ENCODE measurements at places on chromosomes 13 and 19.
A peak's percentile ranks its signal among the peaks of the same experiment; 100 is the strongest.

- no peak for DNase-seq
These were observed 519.6 kb downstream of the KLF5 start for GRCh38 chr13:73578251-73578875.

DNA sequence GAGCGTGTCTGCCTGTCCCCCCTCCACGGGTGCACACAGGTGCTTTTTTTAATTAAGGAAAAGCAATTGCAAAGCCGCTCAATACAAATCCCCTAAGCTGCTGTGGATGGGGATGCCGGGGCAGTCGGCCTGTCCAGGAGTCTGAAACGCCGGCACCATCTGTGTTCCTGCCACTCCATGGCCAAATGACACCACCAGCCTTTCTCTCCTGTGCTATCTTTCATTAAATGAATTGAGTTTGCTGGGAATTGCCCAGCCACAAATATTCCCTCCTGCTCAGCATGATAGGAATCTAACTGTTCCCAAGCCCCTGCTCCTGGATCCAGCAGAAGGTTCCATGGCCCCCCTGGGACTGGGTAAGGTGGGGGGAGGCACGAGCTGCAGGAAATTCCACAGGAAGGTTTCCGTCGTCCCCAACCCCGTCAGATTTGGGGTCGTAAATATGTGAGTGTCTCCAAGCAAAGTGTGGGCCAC lies 139.2 kb downstream of the KDM4B start:
- DNase-seq = no peak

- no peak for DNase-seq
These were observed 2.8 kb downstream of the BRME1 start for GRCh38 chr19:13902993-13903555.

GRCh38 chr19:662207-662961 lies 630 bp downstream of the RNF126 start:
- peak; percentile 30 for DNase-seq

- no peak for DNase-seq
These were observed 138.2 kb downstream of the CRYL1 start for GRCh38 chr13:20387441-20387971.

- no peak for DNase-seq
These were observed 14.3 kb downstream of the IER2 start for GRCh38 chr19:13164343-13165161.

- DNase-seq = no peak
These were observed 129.2 kb upstream of the PEG3 start for GRCh38 chr19:56969759-56970178.

DNA sequence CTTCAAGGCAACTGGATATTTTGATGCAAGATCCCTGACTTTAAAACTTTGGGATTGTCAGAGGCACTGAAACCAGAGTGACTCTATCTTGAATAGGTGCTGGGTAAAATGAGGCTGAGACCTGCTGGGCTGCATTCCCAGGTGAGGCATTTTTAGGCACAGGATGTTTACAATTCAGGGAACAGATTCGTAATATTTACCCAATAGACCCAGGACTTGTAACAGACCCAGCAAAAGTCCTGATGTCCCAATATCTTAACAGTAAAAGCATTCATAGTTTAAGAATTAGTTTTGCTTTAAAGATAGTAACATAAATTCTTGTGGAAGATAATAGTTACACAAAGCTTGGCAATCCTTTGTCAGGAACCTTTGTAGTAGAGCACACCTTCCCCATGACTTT lies 166.2 kb downstream of the FGF14 start:
- DNase-seq = no peak

GRCh38 chr19:18414504-18415177 lies 4.6 kb upstream of the SSBP4 start:
- no peak for DNase-seq

DNA sequence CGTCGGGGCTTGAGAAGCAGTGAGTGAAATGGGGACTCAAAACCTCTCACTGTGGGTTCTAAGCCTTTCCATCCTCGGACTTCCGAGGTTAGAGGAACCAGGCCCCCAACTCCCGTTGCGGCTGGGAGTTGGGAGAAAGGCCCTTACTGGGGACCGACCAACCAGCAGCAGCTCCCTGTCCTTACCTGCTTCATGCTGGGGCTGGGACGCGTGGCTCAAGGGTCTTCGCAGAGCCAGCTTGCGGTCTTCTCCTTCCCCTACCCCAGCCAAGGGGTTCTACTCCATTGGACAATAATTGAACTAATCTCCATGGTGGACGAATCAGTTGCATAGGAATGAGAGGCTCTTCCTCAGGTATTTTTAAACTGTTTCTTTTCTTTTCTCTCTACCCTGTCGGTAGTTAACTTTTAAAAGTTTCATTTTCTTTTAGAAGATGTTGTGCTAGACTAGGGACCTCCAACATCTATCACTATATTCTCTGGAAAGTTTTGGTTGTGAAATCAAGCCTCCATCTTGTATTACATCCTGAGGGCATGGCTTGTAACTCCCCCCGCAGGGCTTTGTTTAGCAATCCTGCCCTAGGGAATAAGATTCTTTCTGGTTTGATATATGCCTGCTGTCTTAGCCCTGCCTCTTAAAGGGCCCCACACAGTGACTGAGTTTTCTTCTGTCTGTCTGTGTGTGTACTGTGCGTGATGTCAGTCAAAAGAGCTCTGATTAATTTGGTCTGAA lies 1027.1 kb upstream of the PCDH9 start:
- DNase-seq = no peak

DNA sequence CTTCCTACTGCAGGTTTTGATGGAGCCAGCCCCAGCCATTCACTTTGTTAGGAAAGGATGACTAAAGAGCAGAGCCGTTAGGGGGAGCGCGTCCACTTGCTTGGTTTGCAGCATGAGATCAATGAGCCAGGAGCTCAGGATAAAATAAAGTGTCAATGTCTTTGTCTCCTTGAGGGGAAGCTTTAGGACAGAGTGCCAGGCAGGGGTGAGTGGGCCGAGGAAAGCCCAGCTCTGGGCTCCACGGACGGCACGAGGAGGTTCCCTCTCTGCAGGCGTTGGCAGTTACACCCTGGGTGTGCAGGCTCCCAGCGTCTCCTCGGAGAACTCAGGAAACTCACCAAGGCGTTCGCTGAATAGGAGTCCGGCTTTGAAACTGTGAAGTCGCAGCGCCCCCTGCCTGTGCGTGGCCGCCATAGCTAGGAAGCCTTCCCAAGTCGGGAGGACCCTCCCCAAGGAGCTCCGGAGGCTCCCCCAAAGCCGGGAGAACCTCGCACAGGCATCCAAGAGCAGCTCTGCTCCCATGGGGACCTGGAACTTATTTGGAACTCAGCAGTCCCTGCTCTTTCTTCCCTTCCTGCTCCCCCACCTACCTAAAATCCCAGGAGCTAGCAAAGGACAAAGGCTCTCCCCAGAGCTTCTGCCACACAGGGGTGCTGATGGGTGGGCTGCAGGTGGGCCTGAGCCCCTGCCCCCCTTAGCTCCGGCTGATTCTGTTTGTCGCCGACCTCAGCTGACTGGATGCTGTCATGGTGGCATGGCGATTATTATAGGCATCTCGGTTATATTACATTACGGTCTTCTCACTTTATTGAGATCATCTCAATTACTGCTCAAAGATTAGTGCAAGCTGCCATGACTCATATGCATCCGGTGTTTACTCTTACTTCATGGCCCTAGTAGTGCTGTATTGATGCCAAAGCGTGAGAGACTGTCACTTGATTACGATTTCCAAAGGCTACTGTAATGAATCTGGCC lies 34.4 kb downstream of the GSX1 start:
- peak; percentile 61 for DNase-seq

GRCh38 chr13:44278166-44278565 lies 95.5 kb upstream of the SERP2 start:
- DNase-seq = no peak

GRCh38 chr19:58304255-58304654 lies 922 bp upstream of the ERVK3-1 start:
- no peak for DNase-seq

GRCh38 chr13:44158098-44158521 lies 215.5 kb upstream of the SERP2 start:
- DNase-seq = no peak

- peak; percentile 11 for DNase-seq
These were observed 29.0 kb downstream of the ARID3A start for GRCh38 chr19:954672-955494.

DNA sequence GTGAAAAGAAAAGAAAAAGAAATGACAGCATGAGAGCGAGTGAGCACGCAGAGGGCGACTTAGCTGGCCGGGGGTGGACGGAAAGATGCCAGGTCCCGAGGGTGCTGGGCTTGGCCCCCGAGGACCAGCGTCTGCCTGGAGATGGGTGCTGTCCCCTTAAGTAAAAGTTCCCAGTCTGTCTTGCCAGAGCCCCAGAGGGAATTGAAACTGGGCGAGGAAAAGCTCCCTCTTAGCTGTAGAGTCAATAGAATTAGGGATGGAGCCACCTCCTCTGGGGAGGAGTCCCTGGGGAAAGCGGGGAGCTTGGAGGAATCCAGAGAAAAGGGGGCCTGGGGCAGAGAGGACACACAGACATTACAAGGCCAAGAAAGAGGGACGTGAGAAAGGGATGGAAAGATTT lies 13.3 kb downstream of the BCAM start:
- DNase-seq = no peak

DNA sequence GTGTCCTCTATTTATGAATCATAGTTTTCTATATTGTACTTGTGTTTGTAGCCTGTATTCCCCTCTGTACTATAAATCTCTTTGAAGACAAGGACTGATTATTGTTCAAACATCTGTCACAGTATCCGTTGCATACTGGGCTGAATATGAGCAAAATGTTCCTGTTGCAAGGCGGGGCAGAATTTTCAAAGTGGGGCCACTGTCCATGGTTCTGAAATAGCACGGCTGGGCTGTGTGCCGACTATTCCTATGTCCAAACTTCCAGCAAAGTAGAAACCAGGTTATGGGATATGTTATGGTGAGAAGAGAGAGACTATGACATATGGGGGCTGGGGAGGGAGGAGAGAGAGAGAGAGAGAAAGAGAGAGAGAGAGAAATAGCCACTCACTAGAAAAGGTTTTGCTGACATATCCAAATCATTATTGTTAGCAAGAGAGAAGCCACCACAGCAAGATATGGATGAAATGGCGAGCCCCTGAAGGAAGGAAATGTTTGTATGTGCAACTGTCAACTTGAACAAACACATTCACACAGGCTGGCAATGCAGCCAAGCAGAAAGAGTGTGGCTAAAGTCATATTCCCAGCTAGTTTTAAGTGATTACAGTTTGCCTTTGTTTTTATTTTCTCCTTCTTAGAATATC lies 107.0 kb upstream of the GPR12 start:
- DNase-seq = no peak

DNA sequence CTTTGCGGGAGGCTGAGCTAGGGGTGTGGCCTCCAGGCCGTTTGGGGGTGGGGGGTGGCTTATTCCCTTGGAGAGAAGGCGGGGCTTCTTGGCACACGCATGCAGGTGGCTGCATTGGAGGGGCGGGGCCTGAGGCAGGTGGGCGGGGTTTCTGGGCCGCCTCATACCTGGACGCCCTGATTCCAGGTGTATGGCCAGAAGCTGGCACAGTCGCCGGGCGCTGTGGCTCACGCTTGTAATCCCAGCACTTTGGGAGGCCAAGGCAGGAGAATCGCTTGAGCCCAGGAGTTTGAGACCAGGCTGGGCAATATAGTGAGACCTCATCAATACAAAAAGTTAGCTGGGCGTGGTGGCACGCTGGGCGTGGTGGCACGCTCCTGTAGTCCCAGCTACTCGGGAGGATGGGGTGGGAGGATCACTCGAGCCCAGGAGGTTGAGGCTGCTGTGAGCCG lies 7.8 kb downstream of the ABCA7 start:
- no peak for DNase-seq

GRCh38 chr13:79070343-79070974 lies 335.6 kb downstream of the RBM26 start:
- no peak for DNase-seq

DNA sequence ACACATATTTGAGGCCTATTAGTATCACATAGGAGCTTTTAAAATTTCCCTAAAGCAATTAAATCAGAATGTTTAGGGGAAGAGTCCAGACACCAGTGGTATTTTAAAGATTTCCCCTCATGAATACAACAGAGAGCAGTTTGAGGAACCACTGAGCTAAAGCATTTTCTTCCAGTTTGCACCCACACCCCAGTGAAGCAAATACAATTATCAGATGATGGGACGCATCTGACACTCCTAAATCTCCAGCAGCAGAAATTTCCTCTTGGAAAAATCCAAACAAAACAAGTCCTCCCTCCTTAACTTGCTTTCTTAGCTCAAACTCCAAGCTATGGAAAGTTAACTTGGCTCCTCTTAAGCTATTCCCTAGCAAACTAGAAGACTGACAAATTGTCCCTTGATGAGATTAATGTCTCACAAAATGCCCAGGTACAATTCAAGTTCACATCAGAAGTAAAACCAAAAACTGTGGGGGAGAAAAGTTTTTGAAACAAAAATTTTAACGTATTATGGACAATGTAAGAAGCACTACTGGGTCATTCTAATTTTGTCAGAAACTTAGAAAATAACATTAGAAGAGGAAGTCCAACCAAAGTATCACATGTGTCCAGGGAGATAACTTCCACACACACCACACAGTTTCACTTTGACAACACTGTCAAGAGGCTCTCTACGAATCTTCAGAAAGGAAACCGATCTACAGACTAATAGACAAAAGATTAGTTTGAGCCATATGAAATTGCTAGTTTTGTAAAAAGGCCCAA lies 74.1 kb downstream of the ABCC4 start:
- peak; percentile 73 for DNase-seq

DNA sequence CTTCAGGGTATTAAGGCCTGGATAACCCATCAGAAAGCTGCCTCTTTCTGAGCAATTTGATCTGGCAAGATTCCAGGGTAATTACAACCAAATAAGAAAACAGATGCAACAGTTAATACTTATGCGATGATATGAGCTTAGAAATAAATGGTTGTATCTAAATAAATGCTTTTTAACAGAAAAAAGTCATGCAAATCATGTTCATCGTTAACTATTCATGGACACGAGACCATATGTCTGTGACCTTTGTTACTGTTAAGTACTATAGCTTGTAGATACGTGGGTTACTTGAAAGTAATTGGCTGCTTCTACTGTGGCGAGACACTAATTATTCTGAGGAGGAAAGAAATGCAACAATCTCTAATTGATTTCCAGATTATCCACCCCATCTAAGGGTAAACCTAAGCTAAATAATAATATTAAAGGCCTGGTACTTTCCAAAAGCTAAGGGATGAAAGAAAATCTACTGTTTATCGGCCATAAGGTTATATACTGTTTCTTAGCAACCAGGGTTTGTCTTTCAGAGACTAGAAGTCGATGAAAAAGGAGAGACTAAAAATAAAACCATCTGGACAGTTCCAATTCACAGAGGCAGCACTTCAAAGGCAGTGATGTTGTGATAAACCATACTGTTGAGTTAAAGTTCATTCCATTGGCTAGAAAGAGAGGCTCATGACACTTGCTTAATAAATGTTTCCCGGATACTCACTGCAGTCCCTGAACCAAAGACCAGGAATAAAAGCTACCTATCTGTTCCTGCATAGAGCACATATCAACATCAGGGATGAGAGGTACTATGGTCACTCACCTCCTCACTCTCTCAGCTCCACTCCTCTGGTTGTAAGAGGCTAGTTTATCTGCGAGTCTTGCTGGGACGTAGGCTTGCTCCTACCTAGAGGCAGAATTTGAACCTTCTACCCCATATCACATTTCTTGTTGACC lies 1.5 kb downstream of the EPSTI1 start:
- DNase-seq = no peak

GRCh38 chr13:72561791-72562190 lies 165.6 kb downstream of the MZT1 start:
- DNase-seq = no peak

- peak; percentile 85 for DNase-seq
These were observed 1.3 kb downstream of the IRF3 start for GRCh38 chr19:49664171-49665035.
